Esophagus squamous epithelium (tissue), 5 donors: ENCODE measurements at places on chromosomes 11 and 22.

- no peak for DNase-seq
Observed at GRCh38 chr11:92740276-92740675, 229.2 kb upstream of the MTNR1B start.

- DNase-seq, result no peak
Observed at GRCh38 chr11:82719361-82720105, 14.1 kb downstream of the FAM181B start.

GRCh38 chr11:19889531-19889930 is 176.9 kb downstream of the NAV2 start:
- DNase-seq, result no peak

- no peak for DNase-seq
Observed at GRCh38 chr11:4039011-4039410, 55.6 kb upstream of the RRM1 start.

- DNase-seq, result no peak
Observed at GRCh38 chr11:118146554-118146953, 6.1 kb downstream of the SCN4B start.

DNA sequence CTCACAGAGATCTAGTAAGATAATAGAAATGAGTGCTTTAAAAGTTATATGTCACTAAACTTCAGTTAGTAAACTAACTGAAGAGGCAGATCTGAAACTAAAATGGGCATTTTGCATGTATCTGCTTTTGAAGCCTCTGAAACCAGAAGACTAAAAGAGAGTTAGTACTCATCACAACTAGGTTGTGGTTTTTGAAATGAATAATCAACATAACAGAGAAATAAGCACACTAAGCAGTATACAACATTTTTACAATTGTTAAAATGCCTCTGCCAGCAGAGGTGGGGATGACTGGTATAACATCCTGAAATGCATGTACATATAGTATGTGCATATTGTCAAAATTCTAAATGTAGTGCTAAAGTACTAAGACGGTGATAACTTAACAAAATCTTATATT is 564.5 kb downstream of the DLG2 start:
- no peak for DNase-seq

DNA sequence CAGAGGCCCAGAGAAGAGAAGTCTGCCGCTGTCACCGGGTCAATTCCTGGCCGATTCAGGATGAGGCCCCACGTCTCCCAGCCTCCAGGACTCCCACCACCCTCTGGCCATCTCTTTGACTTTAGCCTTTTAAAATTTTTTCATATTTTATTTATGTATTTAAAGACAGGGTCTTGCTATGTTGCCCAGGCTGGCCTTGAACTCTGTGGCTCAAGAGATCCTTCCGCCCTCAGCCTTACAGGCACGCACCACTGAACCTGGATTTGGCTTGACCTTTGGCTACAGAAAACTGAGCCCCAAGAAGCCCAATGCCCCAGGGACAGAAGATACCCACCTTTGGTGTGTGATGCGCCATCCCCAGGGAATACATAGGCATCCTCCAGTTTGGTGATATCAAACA is 3.9 kb downstream of the POLR3H start:
- no peak for DNase-seq

- no peak for DNase-seq
Observed at GRCh38 chr22:16974298-16975084, 33.5 kb downstream of the GAB4 start.
